ENCODE measurements at places on chromosomes 11 and 22.

GRCh38 chr11:36375353-36376008, 79.4 kb downstream of the PRR5L start:
- DNase-seq, result no peak

GRCh38 chr11:108606495-108607160, 13.1 kb upstream of the EXPH5 start:
- peak; percentile 20 for DNase-seq

- DNase-seq, result no peak
Measured at GRCh38 chr22:31295360-31295759, 3.1 kb upstream of the PIK3IP1 start.

DNA sequence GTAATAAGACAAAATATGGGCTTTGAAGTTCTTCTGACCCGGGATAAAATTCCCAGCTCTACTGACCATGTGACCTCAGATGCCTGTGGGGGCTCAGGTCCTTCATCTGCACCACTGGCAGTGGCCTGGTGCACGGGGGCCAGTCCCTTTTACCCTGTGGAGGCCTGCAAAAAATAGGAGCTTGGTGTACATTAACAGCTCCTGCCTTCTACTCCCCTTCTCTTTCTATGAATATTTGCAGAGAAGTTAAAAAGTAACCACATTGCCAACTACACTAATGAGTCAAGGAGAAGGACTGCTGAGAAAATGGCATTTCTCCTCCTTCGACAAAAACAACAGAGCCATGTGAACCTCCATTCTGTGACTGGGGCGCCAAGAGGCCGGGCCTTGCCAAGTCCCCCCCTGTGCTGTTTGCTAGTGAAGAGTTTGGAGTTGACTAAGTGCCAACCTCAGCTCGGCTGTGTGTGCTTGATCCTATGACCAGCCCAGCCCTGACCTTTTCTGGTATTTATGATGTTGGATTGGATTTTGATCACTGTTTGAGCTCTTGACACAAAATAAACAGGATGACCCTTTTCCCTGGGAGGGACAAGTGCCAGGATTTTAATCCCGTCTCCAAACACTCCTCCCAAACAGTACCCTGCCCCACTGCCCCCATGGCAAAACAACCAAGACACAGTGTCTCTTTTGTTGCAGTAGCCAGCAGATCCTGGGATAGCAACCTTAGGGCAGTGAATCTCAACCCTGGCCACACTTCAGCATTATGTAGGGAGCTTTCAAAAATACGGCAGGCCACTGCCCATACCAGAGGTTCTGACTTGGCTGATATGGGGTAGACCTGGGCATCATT, 380.1 kb downstream of the LARGE1 start:
- DNase-seq, result no peak

DNA sequence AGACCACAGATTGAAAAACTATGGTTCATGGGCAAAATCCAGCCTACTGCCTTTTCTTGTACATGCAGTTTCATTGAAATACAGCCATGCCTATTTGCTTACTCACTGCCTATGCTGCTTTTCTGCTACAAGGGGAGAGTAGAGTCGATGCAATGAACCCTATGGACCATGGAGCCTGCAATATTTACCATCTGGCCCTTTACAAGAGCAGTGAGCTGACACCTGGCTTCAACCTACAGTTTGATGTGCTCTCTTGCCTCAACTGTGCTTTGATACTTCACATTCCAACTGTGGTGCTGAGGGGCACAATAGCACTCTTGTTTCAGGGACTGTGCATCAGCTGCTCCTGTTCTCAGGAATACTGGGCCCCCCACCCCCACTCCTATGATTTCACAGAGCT, 239.5 kb upstream of the SORL1-AS1 start:
- DNase-seq, result no peak

DNA sequence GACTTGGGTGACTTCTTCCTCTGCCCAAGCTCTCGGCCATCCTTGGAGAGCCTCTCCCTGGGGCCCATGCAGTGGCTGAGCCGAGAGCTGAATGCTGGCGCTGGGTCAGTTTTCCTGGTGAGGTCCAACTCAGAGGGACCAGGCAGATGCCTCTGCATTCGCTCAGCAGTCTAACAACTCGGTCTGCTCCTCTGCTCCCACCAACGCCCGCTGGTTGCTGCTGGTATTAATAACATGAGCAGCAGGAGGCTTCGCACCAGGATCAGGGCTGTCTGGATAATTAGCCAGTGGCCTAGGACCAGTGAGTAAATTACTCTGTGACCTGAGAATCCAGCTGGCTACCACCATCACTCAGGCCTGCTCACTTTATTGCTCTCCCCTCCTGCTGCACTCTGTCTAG, 77.7 kb upstream of the FAM181B start:
- no peak for DNase-seq

DNA sequence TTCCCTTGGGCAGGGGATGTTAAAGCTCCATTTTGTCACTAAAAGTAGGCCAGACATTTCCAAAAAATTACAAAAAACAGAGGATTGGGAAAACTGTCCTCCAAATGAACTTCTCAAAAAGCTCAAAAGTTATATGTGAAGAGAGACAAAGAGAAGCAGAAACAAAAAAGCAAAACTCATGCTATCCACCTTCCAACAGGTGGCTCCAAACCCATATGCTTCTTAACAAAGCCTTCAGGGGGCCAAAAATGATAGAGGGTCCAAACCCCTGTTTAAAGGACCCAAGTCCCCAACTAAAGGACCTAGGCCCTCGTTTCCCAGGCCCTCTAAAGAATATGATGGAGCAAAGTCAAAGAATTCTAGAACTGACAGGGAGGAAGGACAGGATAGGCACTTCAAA, 146.7 kb downstream of the AASDHPPT start:
- no peak for DNase-seq

- peak; percentile 17 for DNase-seq
Measured at GRCh38 chr11:30143098-30143705, 87.6 kb upstream of the FSHB start.

DNA sequence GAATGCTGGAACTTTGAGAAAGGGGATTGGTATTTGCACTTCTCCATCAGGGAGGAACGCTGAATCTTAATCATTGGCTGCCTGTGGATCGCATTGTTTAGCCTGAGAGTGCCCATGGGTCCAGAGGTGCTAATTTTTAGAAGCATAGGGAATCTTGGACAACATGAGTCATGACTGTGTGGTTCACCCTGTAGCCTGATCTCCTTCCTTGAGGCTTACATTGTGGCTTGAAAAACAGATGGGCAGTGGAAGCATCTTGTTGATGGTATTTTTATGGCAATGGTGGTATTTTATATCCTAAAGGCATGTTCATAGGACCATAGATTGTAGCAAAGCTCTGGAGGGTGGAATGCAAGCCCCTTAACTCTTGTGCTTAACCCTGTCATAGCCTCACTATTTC, 99.2 kb upstream of the DBX1 start:
- no peak for DNase-seq

GRCh38 chr11:86753459-86753858, 46.9 kb upstream of the PRSS23 start:
- no peak for DNase-seq

DNA sequence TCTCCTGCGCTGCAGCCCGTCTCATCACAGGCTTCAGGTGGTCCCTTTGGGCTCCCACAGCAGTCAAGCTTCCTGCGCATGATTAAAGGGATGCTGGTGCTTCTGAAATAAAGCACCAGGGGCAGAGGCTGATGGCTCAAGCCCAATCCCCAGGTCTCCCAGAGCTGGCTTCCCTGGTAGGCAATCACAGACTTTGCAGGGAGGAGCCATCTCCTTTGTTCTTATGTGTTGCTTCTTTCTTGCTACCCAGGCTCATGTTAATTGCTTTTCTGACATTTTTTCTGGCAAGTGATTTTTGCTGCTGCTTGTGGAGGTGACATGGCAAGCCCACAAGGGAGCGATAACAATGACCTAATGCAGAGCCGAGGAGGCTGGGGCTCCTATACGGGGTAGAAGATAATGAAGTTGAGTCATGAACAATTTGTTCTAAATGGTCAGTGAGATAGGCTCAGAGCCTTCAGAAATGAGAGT, 25.2 kb upstream of the PLET1 start:
- DNase-seq, result no peak

DNA sequence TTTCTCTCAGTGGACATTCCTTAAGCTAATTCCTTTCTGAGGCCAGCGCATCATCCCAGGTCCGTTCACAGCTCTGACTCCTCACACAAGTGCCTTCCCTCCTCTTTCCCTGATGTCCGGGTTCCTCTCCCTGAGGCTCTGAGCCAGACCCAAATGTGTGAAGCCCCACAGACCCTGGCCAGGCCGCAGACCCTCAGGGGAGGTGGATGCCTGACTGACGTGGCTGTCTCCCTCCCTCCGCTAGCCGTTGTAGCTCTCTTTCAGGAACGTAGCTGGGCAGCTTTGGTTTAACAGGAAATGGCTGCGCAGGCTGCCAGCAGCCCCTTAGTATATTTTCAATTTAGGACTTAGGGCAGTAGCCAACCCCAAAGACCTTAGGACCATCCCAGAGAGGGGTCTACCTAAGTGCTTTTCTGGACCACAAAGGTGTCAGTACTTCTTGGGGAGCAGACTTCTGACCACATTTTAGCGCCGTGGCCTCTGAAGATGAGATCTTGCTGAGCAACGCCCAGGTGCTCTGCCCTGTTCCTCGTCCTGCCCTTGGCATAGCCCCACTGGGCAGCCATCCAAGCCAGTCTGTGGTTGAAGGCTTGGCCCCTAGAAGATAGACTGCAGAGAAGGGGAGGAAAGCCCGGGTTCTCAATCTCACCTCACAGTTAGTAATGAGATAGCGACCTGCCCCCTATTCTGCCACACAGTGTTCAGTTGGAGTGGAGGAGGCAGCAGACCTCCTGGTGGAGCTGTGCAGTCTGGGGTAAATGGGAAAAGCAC, 27.0 kb downstream of the MYBPC3 start:
- DNase-seq, result no peak

GRCh38 chr11:118621071-118621783, 13.8 kb downstream of the PHLDB1 start:
- DNase-seq, result peak; percentile 82

- no peak for DNase-seq
Measured at GRCh38 chr11:2704896-2705606, 5.3 kb upstream of the KCNQ1OT1 start.

All from RWPE1 (cell line).